ENCODE measurements at places on chromosomes 13 and 19.

DNA sequence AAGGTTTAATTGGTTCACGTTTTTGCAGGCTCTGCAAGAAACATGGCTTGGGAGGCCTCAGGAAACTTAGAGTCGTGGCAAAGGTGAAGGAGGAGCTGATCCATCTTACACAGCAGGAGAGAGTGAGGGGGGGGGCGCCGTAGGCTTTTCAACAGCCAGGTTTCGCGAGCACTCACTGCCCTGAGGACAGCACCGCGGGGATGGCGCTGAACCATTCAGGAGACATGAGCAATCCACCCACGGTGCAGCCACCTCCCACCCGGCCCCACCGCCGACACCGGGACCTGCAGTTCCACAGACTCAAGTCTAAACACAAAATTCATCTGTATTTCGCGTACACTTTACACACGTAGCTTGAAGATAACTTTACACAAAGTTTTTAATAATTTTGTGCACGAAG is 73.6 kb downstream of the KDM4B start:
- DNase-seq = no peak

DNA sequence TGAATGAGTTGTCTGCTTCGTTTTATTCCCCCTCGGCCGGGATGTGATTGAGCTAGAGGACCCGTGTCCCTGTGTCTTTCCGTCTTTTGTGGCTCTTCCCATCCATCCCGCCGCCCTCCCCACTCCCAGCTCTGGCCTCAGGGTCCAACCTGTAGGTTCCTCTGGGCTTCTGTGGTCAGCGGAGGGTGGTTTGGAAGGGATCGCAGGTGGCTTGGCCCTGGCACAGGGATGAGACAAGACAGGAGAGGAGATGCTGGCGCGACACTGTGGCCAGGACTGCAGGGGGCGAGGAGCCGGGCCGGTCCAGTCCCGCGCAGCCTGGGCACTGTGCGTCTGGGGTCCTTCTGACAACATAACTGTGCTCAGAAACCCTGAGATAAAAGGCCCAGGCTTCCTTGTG is 2.0 kb downstream of the EVI5L start:
- DNase-seq = no peak

DNA sequence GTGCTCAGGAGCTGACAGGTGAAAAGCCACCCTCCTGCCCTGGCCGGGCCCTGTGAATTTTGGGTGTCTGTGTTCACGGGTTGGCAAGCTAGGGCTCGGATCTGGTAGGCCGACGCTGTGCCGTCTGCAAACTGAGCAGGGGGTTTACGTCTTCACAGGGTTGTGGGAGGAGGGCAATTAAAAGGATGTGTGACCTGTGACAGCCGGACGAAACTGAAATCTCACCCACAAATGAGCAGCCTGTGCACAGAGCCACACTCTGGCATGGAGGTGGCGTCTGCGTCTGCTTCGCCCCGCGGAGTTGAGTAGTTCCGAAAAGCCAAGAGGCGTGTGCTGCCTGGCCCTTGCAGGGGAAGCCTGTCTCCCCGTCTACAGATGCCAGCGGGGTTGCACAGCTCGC is 117.3 kb downstream of the KDM4B start:
- DNase-seq = no peak

DNA sequence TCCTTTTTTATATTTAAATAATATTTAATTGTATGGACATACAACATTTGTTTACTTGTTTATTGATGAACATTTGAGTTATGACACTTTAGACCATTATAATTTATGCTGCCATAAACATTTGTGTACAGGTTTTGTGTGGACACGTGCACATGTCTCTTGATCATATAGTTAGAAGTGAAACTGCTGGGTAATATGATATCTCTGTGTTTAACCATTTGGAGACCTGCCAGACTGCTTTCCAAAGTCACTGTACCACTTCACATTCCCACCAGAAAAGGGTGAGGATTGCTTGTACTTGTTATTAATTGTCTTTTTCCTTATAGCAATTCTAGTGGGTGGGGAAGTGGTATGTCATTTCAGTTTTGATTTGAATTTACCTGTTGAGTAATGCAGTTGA is 145.6 kb upstream of the KLHL1 start:
- no peak for DNase-seq

DNA sequence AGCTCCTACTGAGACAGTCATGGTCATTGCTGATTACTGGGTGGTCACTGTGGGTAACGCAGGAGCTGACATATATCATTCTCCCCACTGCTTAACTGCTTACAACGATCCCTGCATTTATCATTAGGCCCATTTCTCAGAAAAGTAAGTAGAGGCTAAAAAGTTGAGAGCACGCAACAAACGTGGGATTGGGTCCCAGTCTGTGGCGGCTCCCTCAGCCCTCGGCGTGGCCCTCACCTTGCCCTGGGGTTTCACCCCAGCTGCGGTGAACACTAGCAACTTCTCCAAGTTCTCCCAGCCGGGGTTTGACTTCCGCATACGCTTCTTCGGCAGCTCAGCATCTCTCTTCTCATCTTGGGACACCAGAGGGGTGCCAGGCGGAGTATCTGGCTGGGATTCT is 2.5 kb downstream of the PNKP start:
- no peak for DNase-seq

- no peak for DNase-seq
Measured at GRCh38 chr13:66849706-66850105, 380.4 kb downstream of the PCDH9 start.

DNA sequence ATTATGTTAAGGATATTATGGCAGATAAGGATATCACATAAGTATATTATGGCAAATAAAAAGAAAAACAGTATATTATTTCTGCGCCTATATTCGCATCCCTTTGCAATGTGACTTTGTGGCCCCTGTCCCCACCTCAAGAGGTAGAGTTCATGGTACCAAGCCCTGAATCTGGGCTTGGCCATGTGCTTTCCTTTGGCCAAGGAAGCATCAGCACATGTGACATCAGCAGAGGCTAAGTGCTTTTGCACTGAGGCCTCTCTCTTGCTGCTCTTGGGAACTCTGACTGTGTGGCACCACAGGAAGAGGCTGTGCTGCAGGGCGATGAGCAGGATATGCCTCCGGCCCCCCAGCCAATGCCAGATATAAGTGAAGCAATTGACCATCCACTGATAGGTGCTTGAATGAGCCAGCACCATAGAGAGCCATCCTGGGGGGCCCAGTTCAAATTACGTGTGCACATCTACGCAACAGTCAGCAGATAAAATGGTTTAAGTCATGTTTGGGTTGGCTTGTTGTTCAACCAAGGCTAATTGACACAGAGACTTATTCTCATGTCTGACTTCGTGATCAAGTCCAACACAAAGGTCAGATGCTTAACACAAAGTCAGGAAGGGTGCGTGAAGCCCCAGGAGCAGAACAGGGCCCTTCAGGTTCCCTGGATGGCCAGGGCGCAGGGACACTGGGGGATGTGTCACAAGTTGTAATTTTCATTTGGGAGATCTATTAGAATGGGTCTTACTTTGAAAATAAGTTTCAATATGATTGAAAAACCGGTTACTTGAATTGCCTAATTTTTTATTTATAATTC is 173.3 kb downstream of the COL4A1 start:
- no peak for DNase-seq

- no peak for DNase-seq
Measured at GRCh38 chr19:55097864-55098715, 19.3 kb downstream of the PPP1R12C start.

GRCh38 chr19:41575998-41576397 is at the start of gene CEACAM21:
Gene CEACAM21 (plus strand): TSS chr19:41576166. CDS start chr19:41576275, 109 bp downstream.
- no peak for DNase-seq

GRCh38 chr19:30386551-30387143 is 14.5 kb downstream of the ZNF536 start:
- DNase-seq = no peak

- DNase-seq = peak; percentile 91
Measured at GRCh38 chr13:113951246-113951999, 22.5 kb downstream of the C13orf46 start.

GRCh38 chr13:24741016-24741662 is 22.8 kb upstream of the RNF17 start:
- DNase-seq = no peak

DNA sequence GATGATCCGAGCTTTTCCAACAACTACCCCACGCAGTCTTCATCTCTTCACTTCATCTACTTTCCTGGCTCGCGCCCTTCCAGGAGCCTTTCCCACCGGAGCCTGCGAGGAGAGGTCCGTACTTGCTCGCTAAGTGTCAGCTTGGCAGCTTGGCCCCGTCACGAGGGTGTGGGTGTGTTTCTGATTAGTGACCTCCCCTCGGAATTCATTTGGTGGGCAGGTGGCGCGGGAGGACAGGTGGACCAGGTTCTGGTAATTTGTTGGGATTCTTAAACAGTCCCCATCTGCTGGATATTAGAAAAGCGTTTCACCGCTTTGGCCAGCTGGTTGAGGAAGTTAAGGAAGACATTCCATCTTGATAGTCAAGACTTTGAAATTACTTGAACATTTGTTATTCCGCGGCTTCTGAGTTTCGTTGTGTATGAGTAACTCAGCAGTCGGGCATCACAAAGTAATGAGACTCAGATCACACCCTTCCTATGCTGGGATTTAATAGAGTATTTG is 515 bp downstream of the UFM1 start:
- peak; percentile 44 for DNase-seq

DNA sequence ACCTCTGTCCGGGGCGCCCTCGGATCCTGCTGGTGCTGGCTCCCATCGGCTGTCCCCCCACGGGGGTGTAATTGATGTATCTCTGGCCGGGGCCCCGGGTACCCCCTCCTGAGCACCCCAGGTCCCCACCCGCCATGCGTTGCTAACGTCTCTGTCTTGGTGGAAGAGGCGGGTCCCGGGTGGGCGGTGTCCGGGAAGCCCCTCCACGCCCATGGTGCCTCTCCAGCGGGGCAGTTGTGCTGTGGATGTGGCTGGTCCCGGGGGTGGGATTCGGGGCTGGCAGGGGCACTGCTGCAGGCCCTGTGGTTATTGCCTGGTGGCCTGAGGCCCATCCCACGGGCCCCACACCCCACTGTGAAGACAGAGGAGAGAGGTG is 4.9 kb downstream of the DIRAS1 start:
- no peak for DNase-seq

DNA sequence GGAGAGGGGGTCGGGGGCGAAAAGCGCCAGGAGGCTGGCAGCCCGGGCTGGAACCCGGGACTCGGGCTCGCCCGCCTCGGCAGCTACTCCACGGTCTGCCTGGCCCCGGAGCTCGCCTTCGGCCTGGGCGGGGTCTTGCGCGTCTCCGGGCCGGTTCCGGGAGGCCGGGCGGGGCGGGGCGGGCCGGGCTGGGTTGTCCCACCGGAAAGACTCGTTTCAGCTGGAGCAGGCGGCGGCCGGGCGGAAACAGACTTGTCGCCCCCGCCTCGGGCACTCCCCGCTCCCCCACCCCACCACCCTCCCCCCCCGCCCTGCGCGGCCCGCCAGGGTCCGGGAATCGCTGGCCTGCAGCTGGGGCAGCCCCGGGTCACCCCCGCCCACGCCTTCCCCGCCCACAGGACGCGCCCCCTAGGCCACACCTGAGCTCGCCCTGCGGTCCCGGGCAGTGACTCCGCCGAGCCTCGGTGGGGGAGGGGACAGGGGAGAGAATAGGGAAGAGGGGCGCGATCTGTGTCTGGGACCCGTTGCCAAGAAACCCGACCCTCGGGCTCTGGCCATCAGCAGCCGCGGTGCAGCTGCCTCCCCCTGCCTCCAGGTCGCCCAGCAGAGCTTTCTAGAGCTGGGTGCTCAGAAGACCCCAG is 109.4 kb downstream of the KCTD15 start:
- peak; percentile 19 for DNase-seq

DNA sequence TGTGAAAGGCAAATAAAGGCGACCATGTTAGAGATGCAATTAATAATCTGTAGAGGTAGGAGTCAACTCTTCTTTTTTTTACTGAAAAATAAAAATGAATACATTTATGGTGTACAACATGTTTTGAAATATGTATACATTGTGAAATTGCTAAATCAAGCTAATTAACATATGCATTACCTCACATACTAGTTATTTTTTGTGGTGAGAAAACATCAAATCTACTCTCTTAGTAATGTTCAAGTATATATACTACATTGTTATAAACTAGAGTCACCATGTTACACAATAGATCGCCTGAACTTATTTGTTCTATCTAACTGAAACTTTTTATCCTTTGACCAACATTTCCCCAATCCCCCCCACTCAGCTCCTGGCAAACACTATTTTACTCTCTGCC is 143.2 kb downstream of the POU4F1 start:
- no peak for DNase-seq

- DNase-seq = no peak
Measured at GRCh38 chr13:64866331-64866730, 2363.8 kb downstream of the PCDH9 start.

GRCh38 chr19:49896863-49897621 is at the start of gene IL4I1:
Gene IL4I1 (minus strand): TSS chr19:49896887. CDS start chr19:49896160, 727 bp downstream.
- DNase-seq = peak; percentile 45

DNA sequence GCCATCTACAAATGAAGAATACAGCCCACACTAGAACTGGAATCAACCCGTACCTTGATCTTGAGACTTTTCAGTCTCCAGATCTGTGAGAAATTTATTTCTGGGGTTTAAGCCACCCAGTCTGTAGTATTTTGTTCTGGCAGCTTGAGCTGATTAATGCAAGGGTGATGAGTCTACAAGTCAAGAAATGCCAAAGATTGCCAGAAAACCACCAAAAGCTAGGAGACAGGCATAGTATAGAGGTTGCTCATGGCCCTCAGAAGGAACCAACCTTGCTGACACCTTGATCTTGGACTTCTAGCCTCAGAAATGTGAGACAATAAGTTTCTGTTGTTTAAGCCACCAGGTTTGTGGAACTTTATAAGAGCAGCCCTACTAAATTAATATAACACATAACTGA is 428.2 kb upstream of the KLF12 start:
- DNase-seq = peak; percentile 11

DNA sequence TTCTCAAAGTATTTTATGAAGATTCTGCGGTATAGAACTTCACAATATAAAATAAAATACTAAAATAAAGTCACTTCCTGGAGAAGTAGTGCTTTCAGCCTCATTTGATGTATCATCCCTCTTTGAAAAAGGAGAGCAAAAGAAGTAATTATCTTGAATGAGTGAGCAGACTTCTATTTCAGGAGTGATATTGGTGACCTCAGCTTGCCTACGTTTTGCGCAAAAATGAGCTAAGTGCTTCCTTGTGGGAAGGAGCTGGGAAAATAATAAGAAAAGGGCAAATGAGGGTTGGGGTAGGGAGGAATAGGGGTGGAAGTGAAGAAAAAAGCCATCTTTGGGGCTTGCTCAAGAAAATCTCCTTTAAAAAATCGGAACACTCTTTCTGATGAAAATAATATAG is 1773.6 kb downstream of the OLFM4 start:
- DNase-seq = no peak

DNA sequence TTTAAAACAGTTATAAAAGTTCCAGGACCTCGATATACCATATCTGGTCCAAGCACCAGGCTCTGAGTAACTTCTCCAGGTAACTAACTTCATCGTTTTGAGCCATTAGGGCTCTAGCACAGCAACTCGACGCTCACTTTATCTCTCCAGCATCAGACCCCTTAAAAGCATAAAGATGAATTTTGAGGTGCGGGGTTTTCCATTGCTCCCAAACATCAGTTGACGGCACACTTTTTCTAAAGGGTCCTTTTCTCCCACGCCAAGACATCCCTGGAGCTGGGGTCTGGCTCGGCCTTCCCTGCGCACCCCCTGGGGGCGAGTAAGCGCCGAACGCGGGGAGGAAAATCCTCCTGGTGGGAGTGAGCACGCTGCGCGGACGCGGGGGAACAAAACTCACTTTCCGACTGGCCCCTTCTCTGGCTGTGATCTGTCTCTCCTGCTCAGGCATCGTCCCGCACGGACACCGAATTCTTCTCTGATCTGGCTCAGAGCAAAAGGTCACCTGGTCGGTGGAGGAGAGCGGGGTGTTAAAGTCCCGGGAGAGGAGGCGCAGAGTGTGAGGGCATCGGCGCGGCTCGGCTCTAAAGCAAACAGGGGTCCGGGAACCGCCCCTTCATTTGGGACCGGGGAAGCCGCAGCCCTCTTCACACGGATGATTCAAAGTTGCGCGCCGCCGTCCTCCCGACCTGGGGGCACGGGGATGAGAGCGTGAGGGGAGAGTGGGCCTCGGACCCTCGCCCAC is at the start of gene ATP7B:
Gene ATP7B (minus strand): TSS at position 561 of the 742 bp plus-strand sequence. CDS start 113 bp downstream, at position 448.
- DNase-seq = peak; percentile 21

Data from AG08395 (cell line).